Activated T-helper 1 cell treated with Interleukin-2 at 50 U/mL for 16 hours (primary cell): ENCODE measurements at places on chromosomes 2 and 18.

- no peak for DNase-seq
Observed at GRCh38 chr2:232835687-232836208, 34.3 kb upstream of the SNORC start.

- DNase-seq, result no peak
Observed at GRCh38 chr2:41970988-41971660, 76.7 kb upstream of the PKDCC start.

DNA sequence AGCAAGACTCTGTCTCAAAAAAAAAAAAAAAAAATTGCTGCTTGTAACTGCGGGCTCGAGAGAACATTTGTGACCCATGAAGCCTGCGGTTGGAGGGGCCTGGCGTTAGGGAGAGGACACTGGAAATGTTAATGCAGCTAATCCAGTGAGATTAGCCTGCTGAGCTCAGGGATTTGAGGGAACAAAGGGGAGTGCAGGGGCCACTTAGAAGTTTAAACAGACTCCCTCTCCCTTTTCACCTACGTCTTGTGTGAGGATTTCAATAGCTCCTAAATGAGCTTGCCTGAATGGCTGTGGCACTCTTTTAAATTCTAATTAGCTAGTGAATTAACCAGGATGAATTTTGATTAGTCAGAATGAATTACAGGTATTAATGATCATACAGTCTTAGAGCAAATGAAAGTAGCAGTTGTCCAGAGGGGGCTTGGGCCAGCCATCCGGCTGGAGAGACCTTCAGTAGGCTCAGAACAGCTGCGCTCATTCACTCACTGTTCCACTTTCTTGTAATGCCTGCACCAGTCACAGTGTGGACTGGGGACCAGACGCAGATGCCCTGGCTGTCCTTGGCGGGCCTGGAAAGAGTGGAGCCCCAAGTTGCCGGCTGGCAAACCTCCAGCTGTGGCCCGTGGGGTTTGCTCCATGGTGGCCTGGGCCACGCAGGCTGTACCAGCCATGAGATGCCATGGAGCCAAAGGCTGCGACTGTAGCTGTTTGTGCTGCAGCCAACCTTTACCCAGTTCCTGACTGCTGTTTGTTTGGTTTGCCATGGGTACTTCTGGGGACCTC is 20.8 kb downstream of the LDLRAD4 start:
- no peak for DNase-seq

GRCh38 chr2:19937004-19937403 is 35.2 kb upstream of the TTC32 start:
- no peak for DNase-seq

DNA sequence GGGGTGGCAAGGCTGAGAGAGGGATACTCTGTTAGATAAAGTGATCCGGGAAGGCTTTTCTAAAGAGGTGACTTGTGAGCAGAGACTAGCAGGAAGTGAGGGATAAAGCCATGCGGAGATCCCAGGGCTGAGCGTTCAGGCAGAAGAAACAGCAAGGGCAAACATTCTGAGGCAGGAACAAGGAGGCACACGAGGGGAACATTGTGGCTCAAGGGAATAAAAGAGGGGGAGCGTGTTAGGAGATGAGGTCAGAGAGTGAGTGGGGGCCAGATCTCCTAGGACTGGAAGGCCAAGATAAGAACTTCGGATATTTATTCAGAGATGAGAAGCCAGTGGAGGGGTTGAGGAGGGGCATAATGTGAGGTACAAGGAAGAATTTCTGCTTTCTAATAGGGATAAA is 67.1 kb downstream of the ACTR2 start:
- no peak for DNase-seq
